ENCODE measurements at places on chromosomes 3 and 15. TPM values are rescaled to one million over a fixed set of nuclear protein-coding genes. Genes with fewer than 3 reads are reported as not detected.

GRCh38 chr15:44193651-44194322, 1.3 kb downstream of the FRMD5 start:
- no peak overlapping the region for H3K27ac ChIP-seq
- no peaks in the 10 kb centered on the region for H3K4me1 ChIP-seq
- peak; percentile 64 for DNase-seq
- H3K27me3 ChIP-seq, result no peaks in the 10 kb centered on the region

- H3K27me3 ChIP-seq, result peaks cover 48% of the 10 kb centered on the region
- no peak overlapping the region for H3K4me3 ChIP-seq
- no peaks in the 10 kb centered on the region for H3K36me3 ChIP-seq
- H3K4me1 ChIP-seq, result no peaks in the 10 kb centered on the region
- H3K27ac ChIP-seq, result no peak overlapping the region
Observed at GRCh38 chr3:126658584-126658983, 3.7 kb upstream of the TXNRD3 start.

The GOLGA8H gene
- total RNA-seq, result not detected

DNA sequence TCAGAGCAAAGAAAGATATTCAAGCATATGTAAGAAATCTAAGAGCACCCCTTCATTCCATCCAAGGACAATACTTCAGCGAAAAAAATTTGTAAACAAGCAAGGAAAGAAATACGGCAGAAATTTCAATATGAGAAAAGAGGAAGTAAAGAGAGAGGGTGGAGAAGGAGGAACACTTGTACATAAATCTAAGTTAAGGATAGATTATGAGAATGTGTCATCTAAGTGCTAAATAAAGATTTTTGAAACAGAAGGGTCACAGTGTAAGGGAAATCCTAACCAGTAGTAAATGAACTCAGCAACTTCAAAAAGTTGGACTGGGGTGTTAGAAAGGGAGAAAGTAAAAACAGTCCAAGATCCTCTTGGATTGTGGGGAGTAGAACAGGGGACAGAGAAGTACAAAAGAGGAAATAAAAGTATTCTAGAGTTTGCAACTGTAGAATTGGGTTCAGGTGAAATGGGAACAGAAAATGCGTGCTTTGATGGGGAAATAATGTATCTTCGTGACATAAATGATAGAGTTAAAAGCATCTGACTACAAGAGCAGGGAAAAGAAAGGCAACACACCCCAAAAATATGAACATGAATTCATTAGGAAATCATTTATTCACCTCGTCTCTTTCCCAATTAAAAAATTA, 68.5 kb upstream of the ATP13A5 start:
- no peak overlapping the region for H3K27ac ChIP-seq
- H3K4me3 ChIP-seq, result no peak overlapping the region
- no peaks in the 10 kb centered on the region for H3K4me1 ChIP-seq
- no peaks in the 10 kb centered on the region for H3K36me3 ChIP-seq

DNA sequence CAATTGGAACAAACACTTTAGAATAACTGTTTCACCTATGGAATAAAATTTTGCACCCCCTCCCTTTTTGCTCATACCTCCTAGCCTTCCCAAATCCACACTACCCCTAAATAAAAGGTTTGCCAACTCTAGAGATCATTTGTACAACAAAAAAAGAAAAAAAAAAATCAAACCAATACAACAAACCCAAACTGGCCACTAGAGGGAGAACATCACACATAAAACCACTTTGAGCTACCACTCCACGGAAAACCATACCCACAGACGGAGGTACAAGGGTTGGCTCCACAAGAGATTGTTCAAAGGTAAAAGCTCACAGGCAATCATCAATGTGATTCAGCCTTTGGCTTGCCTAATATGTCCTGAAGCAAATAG, 47.6 kb downstream of the SETMAR start:
- DNase-seq, result peak; percentile 79
- peaks cover 15% of the 10 kb centered on the region for H3K4me1 ChIP-seq
- H3K27me3 ChIP-seq, result no peaks in the 10 kb centered on the region
- H3K4me3 ChIP-seq, result peak overlapping the region; percentile 51
- H3K27ac ChIP-seq, result peak overlapping the region; percentile 56

DNA sequence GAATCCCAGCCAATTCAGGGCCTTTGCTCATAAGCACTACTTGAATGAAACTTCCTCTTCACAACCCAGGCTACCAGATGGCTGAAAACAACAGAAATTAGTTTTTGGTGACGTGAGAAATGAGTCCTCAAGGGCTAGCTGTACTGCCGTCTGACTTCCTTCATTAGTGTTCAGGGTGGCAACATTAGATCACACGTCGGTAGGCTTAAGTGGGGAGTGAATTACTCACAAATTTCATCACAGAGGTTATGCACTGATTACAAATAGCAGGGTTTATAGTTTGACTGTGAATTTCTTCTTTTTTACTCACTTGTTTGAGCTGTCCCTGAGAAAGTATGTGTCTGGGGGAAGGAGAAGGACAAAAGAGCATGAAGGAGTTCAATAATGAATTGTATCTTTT, 397.2 kb downstream of the GAP43 start:
- peak overlapping the region; percentile 51 for H3K27ac ChIP-seq
- no peaks in the 10 kb centered on the region for H3K27me3 ChIP-seq
- no peaks in the 10 kb centered on the region for H3K36me3 ChIP-seq
- DNase-seq, result peak; percentile 83

- peak; percentile 79 for DNase-seq
- H3K4me3 ChIP-seq, result no peak overlapping the region
- H3K27ac ChIP-seq, result no peak overlapping the region
- H3K27me3 ChIP-seq, result no peaks in the 10 kb centered on the region
- peaks cover 8% of the 10 kb centered on the region for H3K4me1 ChIP-seq
- H3K36me3 ChIP-seq, result peaks cover 11% of the 10 kb centered on the region
Observed at GRCh38 chr3:141913150-141913811, 36.8 kb downstream of the ATP1B3 start.

DNA sequence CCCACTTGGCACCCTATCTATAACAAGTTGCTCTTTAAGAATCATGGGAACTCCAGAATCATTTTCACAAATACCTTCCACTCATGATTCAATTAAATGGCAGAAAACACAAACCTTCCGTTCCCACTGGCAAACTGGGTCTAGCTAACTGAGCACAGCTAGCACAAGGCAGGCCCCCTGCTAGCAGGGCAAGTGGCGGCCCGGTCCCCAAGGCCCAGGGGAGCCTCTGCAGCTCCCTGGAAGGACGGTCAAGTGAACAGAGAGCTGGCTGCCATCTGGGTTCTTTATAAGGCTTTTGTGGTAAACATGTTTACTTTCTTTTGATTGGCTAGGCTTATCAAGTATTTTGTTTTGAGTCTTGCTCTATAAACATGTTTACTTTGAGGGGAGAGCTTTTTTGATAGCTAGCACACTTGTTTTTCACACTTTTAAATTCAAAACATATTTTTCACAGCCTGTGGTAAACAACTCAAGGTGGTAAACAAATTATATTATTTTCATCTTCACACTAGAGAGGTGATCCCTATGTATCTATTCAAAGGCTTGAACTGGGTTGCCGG, 81.4 kb downstream of the FOXP1 start:
- DNase-seq, result no peak
- no peaks in the 10 kb centered on the region for H3K27me3 ChIP-seq
- H3K4me3 ChIP-seq, result no peak overlapping the region
- peak overlapping the region; percentile 96 for H3K27ac ChIP-seq
- H3K36me3 ChIP-seq, result no peaks in the 10 kb centered on the region

The GUCA1C gene
- total RNA-seq, result not detected

The HACD3 gene
- 104 TPM for total RNA-seq

The LRRC58 gene
- total RNA-seq, result 34.4 TPM

The HACD2 gene
- total RNA-seq, result 41.2 TPM

DNA sequence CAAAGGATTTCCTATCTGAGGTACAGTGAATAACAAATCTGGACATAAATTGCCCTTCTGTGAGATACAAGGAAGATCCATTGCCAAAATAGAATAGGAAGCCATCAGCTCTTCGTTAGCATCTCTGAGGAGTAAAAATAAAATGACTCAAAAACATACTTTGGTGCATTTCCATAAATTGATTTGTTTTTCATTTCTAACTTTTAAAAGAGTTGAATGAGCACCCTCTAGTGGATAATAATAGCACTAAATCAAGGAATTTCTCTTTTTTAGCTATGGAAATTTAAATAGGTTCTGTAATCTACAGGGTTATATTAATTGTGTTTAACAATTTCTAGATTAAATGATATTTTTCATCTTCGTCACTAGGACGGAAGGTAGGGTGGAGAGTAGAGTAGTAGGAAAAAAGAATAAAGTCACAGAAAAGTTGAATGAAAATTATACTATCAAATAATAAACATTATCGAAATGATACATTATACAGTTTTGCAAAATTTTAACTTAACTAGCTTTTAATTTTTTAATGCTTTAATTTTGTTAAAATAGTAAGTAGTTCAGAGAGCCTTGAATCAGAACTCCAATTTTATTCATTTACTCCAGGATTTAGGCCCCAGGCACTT, 6.4 kb downstream of the NSUN3 start:
- peaks cover 2% of the 10 kb centered on the region for H3K4me1 ChIP-seq
- no peak overlapping the region for H3K4me3 ChIP-seq

DNA sequence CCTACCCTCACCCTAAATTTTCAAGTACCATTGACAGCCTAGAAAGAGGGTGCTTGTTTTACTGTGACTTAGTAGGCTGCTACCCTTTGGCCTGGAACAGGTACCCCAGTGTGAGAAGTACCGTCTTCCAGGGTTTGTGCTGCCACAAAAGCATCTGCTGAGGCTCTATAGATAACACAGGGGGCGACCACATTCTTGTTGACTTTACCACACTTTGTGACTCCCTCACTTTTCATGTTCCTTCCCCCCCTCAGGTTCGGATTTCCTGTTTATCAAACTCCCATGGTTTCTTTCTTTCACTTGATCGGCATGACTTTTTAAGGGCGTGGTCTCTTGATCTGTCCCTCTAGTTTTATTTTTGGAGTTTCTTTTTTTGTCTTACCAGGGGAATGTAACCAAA, 23.5 kb downstream of the EXOG start:
- peaks cover 10% of the 10 kb centered on the region for H3K4me1 ChIP-seq
- H3K4me3 ChIP-seq, result no peak overlapping the region
- no peaks in the 10 kb centered on the region for H3K27me3 ChIP-seq
- H3K36me3 ChIP-seq, result 0 out of 2 replicates have a peak, but pooled peaks cover 4% of the 10 kb centered on the region

DNA sequence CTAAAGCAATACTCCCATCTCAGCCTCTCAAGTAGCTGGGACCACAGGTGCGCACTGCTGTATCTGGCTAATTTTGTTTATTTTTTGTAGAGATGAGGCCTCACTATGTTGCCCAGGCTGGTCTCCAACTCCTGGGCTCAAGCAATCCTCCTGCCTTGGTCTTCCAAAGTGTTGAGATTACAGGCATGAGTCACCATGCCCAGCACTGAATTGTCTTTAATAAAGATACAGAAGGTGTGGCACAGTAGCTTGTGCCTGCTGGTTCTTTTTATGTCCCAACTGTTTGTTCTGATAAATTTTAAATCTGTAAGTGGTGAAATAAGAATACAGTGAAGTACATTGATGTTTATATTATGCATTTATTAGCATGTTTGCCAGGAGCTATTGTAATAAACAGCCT, 20.6 kb upstream of the TRAK1 start:
- H3K27ac ChIP-seq, result peak overlapping the region; percentile 72
- no peaks in the 10 kb centered on the region for H3K27me3 ChIP-seq
- peaks cover 74% of the 10 kb centered on the region for H3K4me1 ChIP-seq
- H3K36me3 ChIP-seq, result no peaks in the 10 kb centered on the region
- peak; percentile 36 for DNase-seq

- H3K36me3 ChIP-seq, result no peaks in the 10 kb centered on the region
- H3K4me1 ChIP-seq, result peaks cover 39% of the 10 kb centered on the region
- DNase-seq, result no peak
- no peak overlapping the region for H3K27ac ChIP-seq
Observed at GRCh38 chr3:159832024-159832423, 156.6 kb upstream of the IL12A start.

The SLC4A7 gene
- total RNA-seq, result 81.6 TPM

The SPG11 gene
- total RNA-seq, result 75.6 TPM

DNA sequence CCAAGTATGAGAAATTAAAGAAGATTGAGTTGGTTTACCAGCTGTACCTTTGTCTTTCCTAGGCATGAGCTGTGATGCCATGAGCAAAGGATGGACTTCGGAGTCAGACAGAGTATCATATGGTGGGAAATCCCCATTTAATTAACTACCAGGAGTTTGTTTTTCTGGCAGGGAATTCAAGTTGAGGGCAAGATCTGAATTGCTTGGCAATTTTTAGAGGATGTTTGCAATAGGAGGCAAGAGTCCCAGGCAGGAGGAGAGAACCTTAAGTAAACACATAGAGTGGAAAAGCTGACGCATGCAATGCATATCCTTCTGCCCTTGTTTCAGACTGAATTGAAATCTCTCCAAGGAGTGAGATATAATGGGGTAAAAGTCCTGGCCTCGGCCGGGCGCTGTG, 569.7 kb upstream of the MDFIC2 start:
- H3K4me3 ChIP-seq, result no peak overlapping the region
- H3K27me3 ChIP-seq, result no peaks in the 10 kb centered on the region
- H3K27ac ChIP-seq, result no peak overlapping the region
- no peaks in the 10 kb centered on the region for H3K36me3 ChIP-seq
- no peak for DNase-seq

DNA sequence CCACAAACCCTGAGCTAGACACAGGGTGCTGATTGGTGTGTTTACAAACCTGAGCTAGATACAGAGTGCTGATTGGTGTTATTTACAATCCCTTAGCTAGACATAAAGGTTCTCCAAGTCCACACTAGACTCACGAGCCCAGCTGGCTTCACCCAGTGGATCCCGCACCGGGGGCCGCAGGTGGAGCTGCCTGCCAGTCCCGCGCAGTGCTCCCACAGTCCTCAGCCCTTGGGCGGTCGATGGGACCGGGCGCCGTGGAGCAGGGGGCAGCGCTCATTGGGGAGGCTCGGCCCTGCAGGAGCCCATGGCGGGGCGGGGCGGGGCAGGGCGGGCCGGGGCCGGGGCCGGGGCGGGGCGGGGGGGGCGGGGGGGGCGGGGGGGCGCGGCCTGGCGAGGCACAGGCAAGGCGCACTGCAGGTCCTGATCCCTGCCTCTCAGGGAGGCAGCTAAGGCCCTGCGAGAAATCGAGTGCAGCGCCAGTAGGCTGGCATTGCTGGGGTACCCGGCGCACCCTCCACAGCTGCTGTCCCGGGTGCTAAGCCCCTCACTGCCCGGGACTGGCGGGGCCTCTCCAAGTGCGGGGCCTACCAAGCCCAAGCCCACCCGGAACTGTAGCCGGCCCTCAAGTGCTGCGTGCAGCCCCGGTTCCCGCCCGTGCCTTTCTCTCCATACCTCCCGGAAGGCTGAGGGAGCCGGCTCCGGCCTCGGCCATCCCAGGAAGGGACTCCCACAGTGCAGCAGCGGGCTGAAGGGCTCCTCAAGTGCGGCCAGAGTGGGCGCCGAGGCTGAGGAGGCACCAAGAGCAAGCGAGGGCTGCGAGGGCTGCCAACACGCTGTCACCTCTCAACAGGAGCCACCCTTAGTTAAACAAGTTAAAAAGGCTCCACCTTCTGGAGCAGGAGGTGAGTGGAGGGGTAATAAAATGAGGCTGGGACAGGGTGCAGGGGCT, 9.8 kb upstream of the TMEM40 start:
- H3K27me3 ChIP-seq, result no peaks in the 10 kb centered on the region
- no peaks in the 10 kb centered on the region for H3K4me1 ChIP-seq
- H3K4me3 ChIP-seq, result no peak overlapping the region
- H3K27ac ChIP-seq, result no peak overlapping the region
- no peaks in the 10 kb centered on the region for H3K36me3 ChIP-seq
